ENCODE measurements at places on chromosomes 16 and 17. TPM values are rescaled to one million over a fixed set of nuclear protein-coding genes. Genes with fewer than 3 reads are reported as not detected.
A peak's percentile ranks its signal among the peaks of the same experiment; 100 is the strongest.

DNA sequence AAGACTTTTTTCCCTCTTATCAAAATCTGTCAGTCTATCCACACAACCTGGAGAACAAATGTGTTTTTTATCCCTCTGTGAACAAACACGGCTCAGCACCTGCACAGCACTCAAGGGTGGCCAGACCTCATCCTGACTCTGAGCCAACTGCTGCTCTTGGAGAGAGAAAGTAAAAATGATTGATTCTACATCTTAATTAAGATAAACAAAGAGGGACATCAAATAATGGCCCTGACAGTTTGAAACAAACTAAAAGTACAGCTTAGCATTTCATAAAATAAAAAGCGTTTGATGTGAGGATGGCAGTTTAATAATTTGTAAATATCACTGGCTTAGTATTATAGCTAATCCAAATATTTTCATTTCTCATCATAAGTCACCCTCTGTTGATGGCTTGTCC lies 106.2 kb downstream of the SNX11 start:
- DNase-seq: no peak
- no peaks in the 10 kb centered on the region for H3K27me3 ChIP-seq
- H3K4me1 ChIP-seq: no peaks in the 10 kb centered on the region
- H3K27ac ChIP-seq: no peak overlapping the region
- no peak overlapping the region for H3K4me3 ChIP-seq
- peaks cover 10% of the 10 kb centered on the region for H3K36me3 ChIP-seq

DNA sequence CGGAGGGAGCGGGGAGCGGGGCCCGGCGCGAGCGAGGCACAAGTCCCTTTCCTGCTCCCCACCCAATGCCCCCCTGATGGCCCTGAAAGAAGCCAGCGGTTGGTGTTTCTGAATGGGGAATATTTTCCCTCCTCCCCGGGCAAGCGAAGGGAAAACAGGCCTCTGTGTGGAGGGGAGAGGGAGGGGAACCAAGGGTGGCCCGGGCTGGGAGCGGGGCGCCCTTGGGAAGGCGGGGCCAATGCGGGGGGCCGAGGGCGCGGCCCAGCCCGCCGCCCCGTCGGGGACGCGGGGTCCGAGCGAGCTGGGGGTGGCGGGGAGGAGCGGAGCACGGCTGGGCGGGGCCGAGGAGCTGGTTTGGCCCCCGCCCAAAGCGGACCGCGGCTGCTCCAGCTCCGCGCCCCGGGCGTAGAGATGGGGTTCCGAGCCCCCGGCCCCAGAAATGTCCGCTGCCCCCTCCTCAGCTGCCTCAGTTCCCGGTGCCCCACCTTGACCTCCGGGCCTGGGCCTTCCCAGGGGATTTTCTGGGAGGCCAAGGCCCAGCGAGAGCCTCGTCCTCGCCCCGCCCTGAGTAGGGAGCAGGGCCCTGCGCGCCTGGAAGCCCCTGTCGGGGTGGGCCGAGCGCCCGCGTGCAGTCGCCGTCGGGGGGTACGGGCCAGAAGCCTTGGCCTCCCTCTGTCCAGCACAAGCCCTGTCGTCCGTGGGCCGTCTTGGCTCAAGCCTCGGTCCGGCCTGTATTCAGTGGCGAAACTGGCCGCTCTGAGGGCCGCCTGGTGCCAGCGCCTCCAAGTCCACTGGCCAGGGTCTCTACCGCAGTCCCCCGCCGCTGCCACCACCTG lies 3.9 kb upstream of the HEXIM1 start:
- peaks cover 11% of the 10 kb centered on the region for H3K4me1 ChIP-seq
- H3K27me3 ChIP-seq: no peaks in the 10 kb centered on the region
- H3K27ac ChIP-seq: no peak overlapping the region
- DNase-seq: no peak
- peak overlapping the region; percentile 19 for H3K4me3 ChIP-seq

- no peak for DNase-seq
- H3K27ac ChIP-seq: no peak overlapping the region
- peaks cover 3% of the 10 kb centered on the region for H3K36me3 ChIP-seq
- no peak overlapping the region for H3K4me3 ChIP-seq
- peaks cover 2% of the 10 kb centered on the region for H3K27me3 ChIP-seq
These were observed 9.6 kb upstream of the UQCRC2 start for GRCh38 chr16:21943571-21943970.

- no peak overlapping the region for H3K4me3 ChIP-seq
- no peaks in the 10 kb centered on the region for H3K4me1 ChIP-seq
- no peak for DNase-seq
- no peak overlapping the region for H3K27ac ChIP-seq
- H3K36me3 ChIP-seq: peaks cover 25% of the 10 kb centered on the region
These were observed 59.1 kb downstream of the NEUROD2 start for GRCh38 chr17:39548494-39549225.

- DNase-seq: peak; percentile 3
- H3K4me3 ChIP-seq: peak overlapping the region; percentile 27
- H3K36me3 ChIP-seq: peaks cover 2% of the 10 kb centered on the region
- peaks cover 31% of the 10 kb centered on the region for H3K4me1 ChIP-seq
These were observed 6.7 kb upstream of the KRT31 start for GRCh38 chr17:41404024-41404671.

DNA sequence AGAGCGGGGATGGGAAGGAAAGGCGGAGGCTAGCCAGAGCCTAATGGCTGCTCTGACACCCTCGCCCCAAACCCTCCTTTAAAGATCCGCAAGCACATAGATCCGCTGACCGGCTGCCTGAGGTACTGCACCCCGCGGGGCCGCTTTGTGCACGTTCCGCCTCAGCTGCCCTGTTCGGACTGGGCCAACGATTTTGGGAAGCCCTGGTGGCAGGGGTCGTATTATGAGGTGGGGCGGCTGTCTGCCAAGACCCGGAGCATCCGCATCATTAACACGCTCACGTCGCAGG lies 663 bp downstream of the CYB5D1 start:
- H3K36me3 ChIP-seq: peaks cover 29% of the 10 kb centered on the region
- no peak for DNase-seq
- no peaks in the 10 kb centered on the region for H3K4me1 ChIP-seq
- H3K27ac ChIP-seq: no peak overlapping the region

DNA sequence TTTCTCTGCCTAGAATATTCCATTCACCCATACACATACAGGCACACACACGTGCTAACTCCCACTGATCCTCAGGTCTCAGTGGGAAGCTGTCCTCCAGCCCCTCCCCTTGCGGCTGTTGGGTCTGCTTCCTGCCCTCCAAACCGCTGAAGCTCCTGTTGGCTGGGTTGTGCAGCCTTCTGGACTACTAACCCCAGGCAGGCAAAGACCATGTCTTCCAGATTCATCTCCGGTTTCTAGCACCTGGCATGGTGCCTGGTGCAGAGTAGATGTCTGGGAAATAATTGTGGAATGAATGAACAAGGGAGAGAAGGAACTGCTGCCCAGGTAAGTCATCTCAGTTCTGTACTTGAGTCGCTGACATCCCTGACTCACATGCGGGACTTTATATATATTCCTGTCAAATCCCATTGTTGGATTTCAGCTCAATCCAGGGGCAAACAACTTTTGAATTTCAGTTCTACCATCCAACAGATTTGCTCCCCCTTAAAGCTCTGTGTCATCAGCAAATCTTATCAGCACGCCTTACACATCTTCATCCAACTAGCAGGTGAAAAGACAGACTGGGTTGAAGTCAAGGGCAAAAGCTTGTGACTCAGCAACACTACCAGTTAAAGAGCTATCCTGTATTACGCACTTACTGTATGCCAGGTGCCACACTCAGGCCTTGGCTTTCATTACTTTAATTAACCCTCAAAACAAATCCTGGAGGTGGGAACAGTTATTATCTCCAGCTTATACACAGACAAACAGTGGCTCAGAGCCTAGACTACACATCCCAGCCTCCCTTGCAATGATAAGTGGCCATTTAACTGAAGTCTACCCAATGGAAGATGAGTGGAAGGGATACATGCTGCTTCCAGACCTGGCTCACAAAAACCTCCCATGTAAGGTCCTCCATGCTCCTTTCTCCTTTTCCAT lies 51.1 kb downstream of the SRCIN1 start:
- H3K4me1 ChIP-seq: peaks cover 18% of the 10 kb centered on the region
- no peak for DNase-seq
- H3K27ac ChIP-seq: no peak overlapping the region
- H3K36me3 ChIP-seq: no peaks in the 10 kb centered on the region

DNA sequence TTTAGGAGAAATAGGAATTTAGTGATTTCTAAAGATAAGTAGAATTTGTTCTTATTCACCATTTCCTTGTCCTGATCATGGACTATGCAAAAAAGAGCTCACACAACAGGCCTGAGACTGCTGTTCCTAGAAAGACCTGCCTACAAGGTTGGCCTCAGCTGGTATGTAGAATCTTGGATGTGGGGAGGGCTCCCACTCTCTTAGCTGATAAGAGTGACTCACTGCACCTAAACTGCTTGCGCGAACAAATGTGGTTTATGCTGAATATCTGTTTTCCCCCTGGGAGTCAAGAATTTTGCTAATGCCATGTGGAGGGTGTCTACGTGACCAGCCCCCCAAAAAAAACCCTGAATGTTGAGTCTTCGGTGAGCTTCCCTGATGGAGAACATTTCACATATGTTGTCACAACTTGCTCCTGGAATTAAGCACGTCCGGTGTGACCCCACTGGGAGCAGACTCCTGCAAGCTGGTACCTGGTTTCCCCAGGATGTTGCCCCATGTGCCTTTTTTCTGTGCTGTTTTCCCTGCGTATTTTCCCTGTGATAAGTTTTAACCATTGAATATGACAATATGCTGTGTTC lies 68.8 kb upstream of the HSBP1 start:
- no peak overlapping the region for H3K27ac ChIP-seq
- DNase-seq: no peak
- H3K4me1 ChIP-seq: no peaks in the 10 kb centered on the region
- H3K27me3 ChIP-seq: peaks cover 2% of the 10 kb centered on the region
- no peak overlapping the region for H3K4me3 ChIP-seq

DNA sequence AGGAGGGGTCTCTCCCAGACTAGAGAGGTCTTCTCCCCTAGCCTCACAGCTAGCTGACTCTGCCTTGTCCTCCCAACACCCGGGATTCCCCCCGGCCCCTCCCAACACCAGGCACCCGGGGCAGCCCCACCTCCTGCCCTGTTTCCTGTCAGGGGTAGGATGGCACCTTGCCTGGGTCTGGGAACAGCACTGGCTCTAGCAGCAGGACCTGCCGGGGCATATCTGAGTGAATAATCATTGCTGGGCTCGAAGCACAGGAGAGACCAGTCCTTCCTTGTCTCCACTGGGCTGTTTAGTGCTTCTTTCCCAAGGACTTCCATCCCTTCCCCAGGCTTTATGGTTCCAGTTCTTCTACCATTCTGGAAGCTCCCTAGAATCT lies 25.7 kb downstream of the MINK1 start:
- H3K27ac ChIP-seq: no peak overlapping the region
- H3K36me3 ChIP-seq: peaks cover 20% of the 10 kb centered on the region
- no peak for DNase-seq
- H3K4me1 ChIP-seq: peaks cover 24% of the 10 kb centered on the region

- DNase-seq: no peak
- H3K27ac ChIP-seq: no peak overlapping the region
- H3K36me3 ChIP-seq: no peaks in the 10 kb centered on the region
- peaks cover 4% of the 10 kb centered on the region for H3K27me3 ChIP-seq
- H3K4me3 ChIP-seq: no peak overlapping the region
- no peaks in the 10 kb centered on the region for H3K4me1 ChIP-seq
These were observed 29.6 kb downstream of the NPTX1 start for GRCh38 chr17:80446645-80447405.

DNA sequence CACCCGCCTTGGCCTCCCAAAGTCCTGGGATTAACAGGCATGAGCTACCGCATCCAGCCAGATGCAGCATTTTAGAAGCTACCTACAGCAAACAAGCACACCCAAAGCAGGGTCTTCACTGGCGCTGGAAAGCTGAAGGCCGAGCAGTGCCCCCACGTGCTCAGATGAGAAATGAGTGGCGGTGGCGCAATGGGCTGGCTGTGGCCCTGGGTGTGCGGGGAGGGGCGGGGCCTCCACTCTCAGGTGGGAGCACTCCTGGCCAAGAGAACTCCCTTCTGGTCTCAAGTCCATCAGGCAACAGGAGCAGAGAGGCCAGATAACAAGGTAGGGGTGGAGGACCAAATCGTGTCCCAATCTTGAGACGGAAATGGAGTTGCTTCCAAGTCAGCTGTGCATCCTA lies 12.1 kb downstream of the TMEM11 start:
- H3K4me1 ChIP-seq: peaks cover 5% of the 10 kb centered on the region
- H3K27me3 ChIP-seq: no peaks in the 10 kb centered on the region
- no peak overlapping the region for H3K27ac ChIP-seq
- H3K36me3 ChIP-seq: peaks cover 17% of the 10 kb centered on the region
- DNase-seq: no peak
- H3K4me3 ChIP-seq: no peak overlapping the region

DNA sequence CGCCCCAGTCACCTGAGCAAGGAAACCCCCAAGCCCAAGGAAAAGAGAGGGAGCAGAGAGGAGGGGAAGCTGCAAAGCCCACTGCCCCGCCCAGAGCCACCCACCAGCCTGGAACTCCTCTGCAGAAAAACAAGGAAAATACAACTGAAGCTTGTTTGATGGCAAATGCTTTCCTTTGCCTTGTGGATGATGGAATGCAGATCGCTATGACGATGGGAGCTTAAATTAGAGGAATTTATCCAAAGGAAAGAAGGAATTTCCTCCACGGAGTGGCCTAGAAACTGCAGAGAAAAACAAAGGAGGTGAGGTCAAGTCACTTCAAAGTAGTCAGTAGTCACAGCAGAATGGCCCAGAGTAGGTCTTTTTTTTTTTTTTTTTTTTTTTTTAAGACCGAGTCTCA lies 31.5 kb upstream of the ASGR2 start:
- H3K4me1 ChIP-seq: no peaks in the 10 kb centered on the region
- no peak for DNase-seq
- peaks cover 12% of the 10 kb centered on the region for H3K27me3 ChIP-seq
- H3K4me3 ChIP-seq: no peak overlapping the region

DNA sequence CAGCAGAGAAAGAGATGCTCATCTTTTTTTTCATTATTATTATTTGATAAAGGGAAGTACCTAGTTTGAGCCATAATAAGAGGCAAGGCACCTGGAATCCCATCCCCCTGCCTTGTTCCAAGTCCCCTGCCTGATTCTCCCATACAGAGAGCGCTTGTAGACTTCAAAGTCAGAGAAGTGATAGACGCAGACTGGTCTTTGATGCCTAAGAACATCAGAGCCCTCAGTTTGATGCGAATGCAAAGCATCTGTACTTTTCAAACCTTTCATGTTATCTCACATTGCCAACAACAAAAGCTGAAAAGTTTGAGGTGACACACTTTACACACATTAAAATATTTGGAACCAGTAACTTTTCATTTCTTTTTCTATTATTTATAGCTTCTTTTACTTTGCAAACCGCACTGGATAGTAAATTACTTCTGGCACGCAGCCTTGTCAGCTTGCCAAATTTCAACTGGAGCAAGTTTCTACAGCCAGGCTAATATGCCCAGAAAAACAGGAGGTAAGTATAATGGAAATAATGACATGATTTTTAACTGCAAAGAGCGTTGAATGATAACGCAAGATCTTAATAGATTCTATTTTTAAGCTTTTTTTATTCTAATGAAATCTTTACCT lies 5.9 kb upstream of the UTP6 start:
- no peak for DNase-seq
- peaks cover 13% of the 10 kb centered on the region for H3K27me3 ChIP-seq
- no peaks in the 10 kb centered on the region for H3K36me3 ChIP-seq
- no peak overlapping the region for H3K27ac ChIP-seq
- peaks cover 10% of the 10 kb centered on the region for H3K4me1 ChIP-seq
- no peak overlapping the region for H3K4me3 ChIP-seq

- H3K4me1 ChIP-seq: peaks cover 53% of the 10 kb centered on the region
- peak overlapping the region; percentile 97 for H3K4me3 ChIP-seq
- H3K27me3 ChIP-seq: peaks cover 16% of the 10 kb centered on the region
- DNase-seq: peak; percentile 75
- peaks cover 3% of the 10 kb centered on the region for H3K36me3 ChIP-seq
- peak overlapping the region; percentile 98 for H3K27ac ChIP-seq
These were observed 10.6 kb upstream of the AURKB start for GRCh38 chr17:8220783-8221662.

TP53TG3B gene
- total RNA-seq: not detected

NPIPB9 gene
- 5.3 TPM for total RNA-seq

PLLP gene
- total RNA-seq: 0.26 TPM

TRAPPC1 gene
- total RNA-seq: 162 TPM

TBC1D26 gene
- not detected for total RNA-seq

All from activated T-helper 1 cell treated with anti-CD3 and anti-CD28 coated beads, Interleukin-12 subunit alpha, Interleukin-12 subunit beta, Interleukin-2, Interleukin-4 antibody, amounts not matched to agents 30 ng/mL and 10 ng/mL and 1 ng/mL, durations not matched to agents 14 hours and 24 hours and 36 hours (primary cell).